ENCODE measurements at places on chromosomes 3 and 15.
A peak's percentile ranks its signal among the peaks of the same experiment; 100 is the strongest.

DNA sequence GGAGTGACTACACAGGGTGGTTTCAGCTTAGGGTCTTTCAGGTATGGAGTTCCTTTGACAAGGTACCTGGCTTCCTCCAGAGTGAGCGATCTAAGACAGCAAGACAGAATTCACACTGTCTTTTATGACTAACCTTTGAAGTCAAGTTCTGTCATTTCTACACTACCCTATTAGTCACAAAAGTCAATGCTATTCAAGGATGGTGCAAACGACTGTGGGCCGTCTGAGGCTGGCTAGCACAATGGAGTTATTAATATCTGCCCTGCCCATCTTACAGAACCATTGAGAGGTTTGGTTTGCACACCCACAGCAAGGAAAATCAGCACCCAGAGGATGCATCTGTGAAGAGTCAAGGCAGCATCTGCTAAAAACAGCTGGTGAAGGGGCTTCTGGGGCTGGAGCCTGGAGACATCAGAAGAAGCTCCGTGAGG is 62.9 kb upstream of the XCR1 start:
- no peak for DNase-seq

DNA sequence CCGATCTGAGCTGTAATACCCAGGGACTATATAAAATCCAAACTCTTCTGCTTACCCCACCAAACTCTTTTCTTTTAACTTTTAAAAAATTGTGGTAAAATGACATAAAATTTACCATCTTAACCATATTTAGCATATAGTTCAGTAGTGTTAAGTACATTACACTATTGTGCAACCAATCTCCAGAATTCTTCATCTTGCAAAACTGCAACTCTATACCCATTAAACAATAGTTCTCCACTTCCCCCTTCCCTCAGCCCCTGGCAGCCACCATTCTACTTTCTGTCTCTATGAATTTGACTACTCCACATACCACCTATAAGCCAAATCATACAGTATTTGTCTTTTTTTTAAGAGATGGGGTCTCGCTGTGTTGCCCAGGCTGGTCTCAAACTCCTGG is 38.7 kb downstream of the SENP8 start:
- DNase-seq: no peak

GRCh38 chr15:82911458-82911857 is 41.1 kb downstream of the HOMER2 start:
- no peak for DNase-seq

DNA sequence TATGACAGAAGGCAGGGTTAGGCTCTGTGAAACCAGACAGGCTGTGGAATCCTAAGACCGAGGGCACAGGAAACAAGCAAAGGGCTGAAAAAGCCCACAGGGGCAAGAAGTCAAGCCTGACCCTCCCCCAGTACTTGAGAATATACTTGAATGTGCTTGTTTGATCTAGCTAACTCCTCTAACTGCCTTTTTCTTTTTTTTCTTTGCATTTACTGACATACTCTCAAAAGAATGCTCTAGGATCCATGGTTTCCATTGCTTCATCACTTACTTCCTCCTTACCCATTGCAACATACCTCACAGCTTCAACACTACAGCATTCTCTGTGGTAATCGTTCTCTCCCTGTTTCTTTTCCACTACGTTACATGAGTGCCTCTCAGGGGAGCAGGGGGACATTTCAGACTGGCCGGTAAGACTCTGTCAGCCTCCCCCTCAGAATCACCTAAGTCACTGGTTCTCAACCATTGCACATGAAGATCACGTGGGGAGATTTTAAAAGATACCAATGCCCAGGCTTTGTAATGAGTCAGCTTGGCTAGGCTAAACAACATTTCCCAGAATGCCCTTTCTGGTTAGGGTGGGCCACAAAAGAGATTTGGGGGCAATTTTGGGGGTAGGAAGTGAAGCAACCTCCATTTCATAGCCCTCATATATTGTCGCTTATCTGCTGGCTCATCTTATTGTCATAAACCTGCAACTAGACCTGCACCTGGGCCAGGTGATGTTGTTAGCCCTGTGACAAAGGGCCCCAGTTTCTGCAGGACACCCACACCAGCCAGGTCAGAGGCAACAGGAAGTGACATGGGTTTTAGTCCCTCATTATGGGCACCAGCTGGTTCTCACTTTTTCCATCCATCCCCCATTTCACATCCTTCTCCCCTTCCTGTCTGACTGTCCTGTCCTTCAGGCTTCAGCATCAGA is 24.6 kb upstream of the RSL24D1 start:
- no peak for DNase-seq

- peak; percentile 6 for DNase-seq
These were observed 421 bp downstream of the KLHL18 start for GRCh38 chr3:47283193-47283537.

DNA sequence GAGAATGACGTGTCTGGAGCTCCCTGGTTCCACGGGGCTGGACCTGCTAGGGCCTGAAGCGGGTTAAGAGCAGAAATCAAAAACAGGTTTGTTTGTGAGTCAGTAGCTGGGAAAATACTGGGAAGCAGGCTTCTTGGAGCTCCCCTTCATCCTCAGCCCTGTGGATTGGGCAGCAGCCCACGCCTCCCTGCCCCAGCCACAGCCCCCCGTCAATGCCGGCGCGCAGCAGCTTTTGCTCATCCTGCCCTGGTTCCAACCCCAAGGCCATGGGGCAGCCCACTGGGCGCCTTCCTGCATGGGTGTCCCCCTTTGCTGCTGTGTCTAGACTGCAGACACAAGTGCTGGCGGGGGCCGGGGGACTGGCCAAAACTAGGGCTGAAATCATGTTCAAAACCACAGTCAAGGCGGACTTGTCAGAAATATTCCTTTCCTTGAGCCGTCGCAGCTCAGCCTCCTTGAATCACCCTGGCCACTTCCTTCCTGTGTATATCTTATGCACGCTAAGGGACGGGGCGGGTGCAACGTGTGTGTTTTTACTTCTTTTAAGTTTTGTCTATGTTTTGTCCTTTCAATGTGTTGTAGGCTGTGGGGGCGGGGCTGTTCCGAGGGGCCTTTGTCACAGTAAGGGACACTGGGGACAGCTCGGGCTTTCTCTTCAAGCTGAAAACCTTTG is 108.1 kb downstream of the KLF13 start:
- peak; percentile 56 for DNase-seq

GRCh38 chr3:172260381-172260780 is 187.9 kb downstream of the GHSR start:
- no peak for DNase-seq

DNA sequence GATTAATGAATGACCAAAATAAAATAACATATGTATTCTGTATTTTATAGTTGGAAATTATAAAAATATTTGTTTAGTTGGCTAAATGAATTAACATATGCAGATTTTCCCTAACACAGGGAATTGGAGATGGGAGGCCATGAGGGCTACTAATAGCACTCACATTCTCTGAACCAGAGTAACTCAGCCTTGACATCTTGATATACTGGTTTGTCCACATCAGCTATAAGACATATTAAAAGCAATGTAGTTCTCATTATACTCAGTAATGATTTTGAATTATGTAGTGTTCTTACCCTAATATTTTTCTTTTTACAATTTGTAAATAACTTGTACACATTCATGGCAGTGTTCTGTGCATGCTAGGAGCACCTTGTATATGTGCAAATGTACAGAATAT is 255.9 kb downstream of the EPHA6 start:
- no peak for DNase-seq

GRCh38 chr3:24591661-24592555 is 97.3 kb upstream of the THRB start:
- DNase-seq: no peak

- no peak for DNase-seq
These were observed 338.6 kb upstream of the POU1F1 start for GRCh38 chr3:87614998-87615397.

- no peak for DNase-seq
These were observed 13.3 kb downstream of the STAC start for GRCh38 chr3:36393563-36393962.

DNA sequence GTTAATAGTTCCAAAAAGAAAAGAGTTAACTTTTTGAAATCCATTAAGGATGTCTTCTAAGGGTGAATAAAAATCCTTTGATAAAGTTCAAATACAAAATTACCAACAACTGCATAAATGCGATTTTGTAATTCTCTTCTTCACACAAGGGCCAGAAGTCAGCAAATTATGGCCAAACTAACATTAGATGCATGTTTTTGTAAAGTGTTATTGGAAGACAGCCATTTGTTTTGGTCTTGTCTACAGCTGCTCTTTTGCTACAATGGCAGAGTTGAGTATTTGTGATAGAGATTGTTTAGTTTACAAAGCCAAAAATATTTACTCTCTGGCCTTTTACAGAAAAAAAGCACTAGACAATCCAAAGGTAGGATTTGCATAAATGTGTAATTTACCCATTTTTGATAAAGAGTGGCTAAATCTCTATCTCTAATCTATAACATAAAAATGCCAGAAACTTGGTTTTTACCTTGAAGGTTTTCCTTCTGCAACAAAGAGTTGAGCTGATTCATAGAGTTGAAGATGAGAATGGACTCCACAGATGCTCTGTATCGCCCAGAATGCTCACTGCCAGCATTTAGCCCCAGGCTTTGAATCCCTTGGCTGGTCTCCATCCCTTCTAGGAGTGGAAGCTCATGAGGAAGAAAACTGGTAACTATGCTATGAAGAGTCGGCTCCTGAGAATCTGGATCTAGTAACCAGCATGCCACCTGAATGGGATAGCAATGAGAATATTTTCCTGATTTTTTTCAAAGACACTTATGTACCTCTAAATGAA is 64.5 kb downstream of the POLQ start:
- no peak for DNase-seq

GRCh38 chr15:64233299-64233698 is 70.5 kb upstream of the PPIB start:
- no peak for DNase-seq

DNA sequence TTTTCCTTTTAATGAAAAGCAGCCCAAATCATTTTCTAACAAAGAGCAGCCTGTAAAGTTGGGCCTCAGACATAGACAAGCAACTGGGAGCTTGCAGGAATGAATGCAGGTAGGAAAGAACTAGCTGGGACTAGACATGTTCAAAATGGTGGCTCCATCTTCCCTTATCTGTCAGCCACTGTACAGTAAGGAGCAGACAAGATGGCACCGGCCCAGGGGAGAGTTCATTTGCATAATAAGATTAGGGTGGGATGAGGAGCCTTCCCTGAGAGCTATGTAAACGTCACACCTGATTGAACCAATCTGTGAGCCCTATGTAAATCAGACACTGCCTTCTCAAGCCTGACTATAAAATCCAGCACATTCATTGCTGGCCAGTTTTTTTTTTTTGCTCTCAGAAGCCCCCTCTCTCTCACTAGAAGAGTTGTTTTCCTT is 59.7 kb upstream of the GK5 start:
- no peak for DNase-seq

DNA sequence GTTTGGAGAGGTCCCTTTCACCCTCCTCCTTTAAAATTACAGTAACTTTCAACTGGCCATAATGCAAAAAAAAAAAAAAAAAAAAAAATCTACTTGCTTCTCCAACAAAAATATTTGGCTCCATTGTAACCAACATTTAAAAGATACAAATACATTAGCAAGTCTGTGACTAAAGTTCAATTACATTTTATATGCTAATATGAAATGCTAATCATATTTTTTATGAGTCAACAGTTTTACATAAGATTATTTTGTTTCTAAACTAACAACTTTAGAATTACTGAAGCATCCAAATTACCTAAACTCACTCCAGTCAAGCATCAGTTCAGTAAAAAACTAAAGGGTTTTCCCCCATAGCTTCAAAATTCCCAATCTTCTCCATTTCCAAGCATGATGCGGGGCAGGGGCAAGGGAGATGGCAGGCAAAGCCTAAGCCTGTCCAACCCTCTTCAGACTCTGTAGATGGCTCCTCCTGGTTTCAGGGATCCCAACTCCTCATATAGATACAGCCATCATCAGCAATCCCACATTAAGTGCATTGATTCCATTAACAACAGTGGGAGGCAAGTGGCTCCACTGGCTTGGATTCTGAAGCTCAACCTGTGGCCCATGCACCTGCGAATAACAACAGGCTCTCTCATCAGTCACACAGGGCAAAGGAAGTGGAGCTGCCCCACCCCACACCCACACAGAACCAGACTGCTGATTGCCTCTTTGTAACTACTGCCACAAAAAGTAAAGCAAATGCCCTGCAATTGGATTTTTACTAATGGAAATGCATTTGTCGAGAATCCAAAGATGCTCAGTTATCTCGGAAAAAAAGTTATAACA is 15.0 kb downstream of the SFMBT1 start:
- DNase-seq: no peak

GRCh38 chr3:170145278-170145677 is 36.3 kb downstream of the PHC3 start:
- DNase-seq: no peak

DNA sequence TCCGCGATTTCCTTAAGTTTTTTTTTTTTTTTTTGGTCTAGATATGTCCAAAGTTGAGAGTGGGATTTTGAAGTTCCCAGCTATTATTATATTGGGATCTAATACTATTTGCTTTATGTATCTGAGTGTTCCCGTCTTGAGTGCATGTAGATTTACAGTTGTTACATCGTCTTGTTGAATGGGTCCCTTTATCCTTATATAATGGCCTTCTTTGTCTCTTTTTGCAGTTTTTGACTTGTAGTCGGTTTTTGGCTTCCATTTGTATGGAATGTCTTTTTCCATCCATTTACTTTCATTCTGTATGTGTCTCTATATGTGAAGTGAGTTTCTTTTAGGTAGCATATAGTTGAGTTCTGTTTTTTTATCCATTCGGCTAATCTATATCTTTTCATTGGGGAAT is 35.6 kb downstream of the CRYBG3 start:
- DNase-seq: no peak

GRCh38 chr15:91578511-91578910 is 275.0 kb upstream of the SLCO3A1 start:
- no peak for DNase-seq

- DNase-seq: no peak
These were observed 63.7 kb downstream of the SLC7A14 start for GRCh38 chr3:170522201-170522600.

DNA sequence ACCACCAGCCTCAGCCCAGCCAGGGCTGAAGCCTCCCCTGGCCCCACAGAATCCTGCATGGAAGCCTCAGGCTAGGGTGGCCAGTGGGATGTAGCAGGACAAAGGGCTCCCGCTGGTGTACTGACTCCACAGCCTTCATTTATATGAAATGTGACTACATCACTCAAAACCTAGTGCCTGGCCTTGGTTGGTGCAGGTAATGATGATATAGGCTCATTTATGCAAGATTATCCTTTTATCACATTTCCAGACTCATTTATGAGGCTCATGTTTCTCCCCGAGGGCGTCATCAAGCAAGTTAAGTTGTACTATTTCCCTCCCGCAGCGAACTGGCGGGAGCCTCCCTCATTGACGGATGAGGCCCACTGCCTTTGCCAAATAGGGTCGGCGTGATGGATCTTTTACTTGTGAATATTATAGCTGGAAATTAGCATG is 179.1 kb upstream of the SMAD3 start:
- DNase-seq: no peak

DNA sequence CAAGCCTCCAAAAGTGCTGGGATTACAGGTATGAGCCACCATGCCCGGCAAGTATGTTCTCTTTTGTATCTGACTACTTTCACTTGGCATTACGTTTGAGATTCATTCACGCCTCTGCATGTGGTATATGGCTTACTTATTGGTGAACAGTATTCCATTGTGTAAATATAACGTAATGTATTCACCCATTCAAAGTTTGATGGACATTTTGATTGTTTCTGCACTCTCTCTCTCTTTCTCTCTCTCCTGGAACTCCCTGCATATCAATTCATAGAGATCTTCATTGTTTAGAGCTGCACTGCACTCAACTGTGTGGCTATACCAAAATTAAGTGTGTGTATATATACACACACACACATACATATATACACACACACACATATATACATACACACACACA is 30.4 kb downstream of the SPPL2A start:
- DNase-seq: no peak

GRCh38 chr3:30161375-30161774 is 445.0 kb upstream of the TGFBR2 start:
- no peak for DNase-seq

Data from stimulated activated CD4-positive, alpha-beta T cell treated with anti-CD3 and anti-CD28 coated beads, TNF-alpha, amount 100 ng/mL, for 24 hours (primary cell).